ENCODE measurements at places on chromosomes 3 and 15. TPM values are rescaled to one million over a fixed set of nuclear protein-coding genes. Genes with fewer than 3 reads are reported as not detected.

The MCF2L2 gene
- total RNA-seq: 12.9 TPM

The CCDC80 gene
- total RNA-seq: 21.7 TPM

The PYGO1 gene
- 7.3 TPM for total RNA-seq

The KLF15 gene
- 9.5 TPM for total RNA-seq

The LRRK1 gene
- total RNA-seq: 0.39 TPM

The CACNA2D3 gene
- 0.11 TPM for total RNA-seq

The CLRN1 gene
- total RNA-seq: not detected

The TCF12 gene
- 135 TPM for total RNA-seq

The RLBP1 gene
- total RNA-seq: not detected

The SNUPN gene
- total RNA-seq: 16.8 TPM

The GASK1A gene
- 0.78 TPM for total RNA-seq

The CKMT1A gene
- 5.9 TPM for total RNA-seq

The PAQR9 gene
- 0.18 TPM for total RNA-seq

The ZKSCAN7 gene
- 27.4 TPM for total RNA-seq

The SLCO2A1 gene
- 0.49 TPM for total RNA-seq

The CPN2 gene
- total RNA-seq: 0.36 TPM

The RGMA gene
- 3.4 TPM for total RNA-seq

The SLC15A2 gene
- 2.7 TPM for total RNA-seq

The CHDH gene
- 36.1 TPM for total RNA-seq

The FRMD5 gene
- total RNA-seq: 59.7 TPM

The FOXB1 gene
- total RNA-seq: not detected

The NRROS gene
- 1.6 TPM for total RNA-seq

The MEX3B gene
- total RNA-seq: 12.7 TPM

The TOPAZ1 gene
- not detected for total RNA-seq

The HESX1 gene
- total RNA-seq: 2.5 TPM

The NRG4 gene
- 0.21 TPM for total RNA-seq

The GOLGA6L10 gene
- 0.12 TPM for total RNA-seq

The PLA2G4E gene
- 0.06 TPM for total RNA-seq

The SPSB4 gene
- 82.2 TPM for total RNA-seq

The GOLGA6B gene
- not detected for total RNA-seq

The ZNF106 gene
- 32.3 TPM for total RNA-seq

Data from cardiac muscle cell (in vitro differentiated cells and primary cell).